Hippocampal formation (tissue), 2 donors: ENCODE measurements at places on chromosomes 5 and 9.

DNA sequence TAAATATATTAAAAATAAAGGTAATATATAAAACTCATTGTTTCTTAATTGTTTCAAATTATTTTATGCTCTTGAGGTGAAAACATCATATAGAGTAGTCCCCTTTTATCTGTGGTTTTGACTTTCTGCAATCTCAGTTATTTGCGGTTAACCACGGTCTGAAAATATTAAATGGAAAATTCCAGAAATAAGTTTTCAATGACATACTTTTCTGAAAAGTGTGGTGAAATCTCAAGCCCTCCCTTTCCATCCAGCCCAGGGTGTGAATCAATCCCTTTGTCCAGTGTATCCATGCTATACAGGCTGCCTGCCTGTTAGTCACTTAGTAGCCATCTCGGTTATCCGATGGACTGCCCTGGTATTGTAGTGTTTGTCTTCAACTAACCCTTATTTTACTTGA lies 546.7 kb upstream of the DMAC1 start:
- no peak for DNase-seq

DNA sequence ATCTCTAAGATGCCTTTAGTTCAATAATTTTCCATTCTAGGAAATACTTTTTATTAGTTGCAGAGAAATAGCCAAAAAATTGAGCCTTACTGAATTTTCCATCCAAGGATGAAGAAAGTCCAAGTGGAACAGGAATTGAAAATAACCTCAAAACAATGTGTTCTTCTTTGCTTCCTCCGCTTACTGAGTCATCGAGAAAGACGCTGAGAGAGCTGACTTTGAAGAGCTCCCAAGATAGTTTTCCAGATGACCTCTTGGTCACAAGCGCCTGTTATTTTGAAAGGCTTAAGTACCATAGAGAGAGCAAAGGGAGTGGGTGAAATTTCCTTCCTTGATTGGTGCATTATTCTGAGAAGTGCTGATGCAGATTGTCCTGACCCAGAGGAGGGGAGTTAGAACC lies 253.5 kb upstream of the ATP10B start:
- DNase-seq: peak; percentile 34

GRCh38 chr9:33044677-33045282 lies 19.7 kb downstream of the DNAJA1 start:
- DNase-seq: peak; percentile 3

- no peak for DNase-seq
These were observed 437.0 kb downstream of the PIK3R1 start for GRCh38 chr5:68652534-68652965.

GRCh38 chr5:151451626-151452520 lies 4.5 kb downstream of the SLC36A1 start:
- no peak for DNase-seq

DNA sequence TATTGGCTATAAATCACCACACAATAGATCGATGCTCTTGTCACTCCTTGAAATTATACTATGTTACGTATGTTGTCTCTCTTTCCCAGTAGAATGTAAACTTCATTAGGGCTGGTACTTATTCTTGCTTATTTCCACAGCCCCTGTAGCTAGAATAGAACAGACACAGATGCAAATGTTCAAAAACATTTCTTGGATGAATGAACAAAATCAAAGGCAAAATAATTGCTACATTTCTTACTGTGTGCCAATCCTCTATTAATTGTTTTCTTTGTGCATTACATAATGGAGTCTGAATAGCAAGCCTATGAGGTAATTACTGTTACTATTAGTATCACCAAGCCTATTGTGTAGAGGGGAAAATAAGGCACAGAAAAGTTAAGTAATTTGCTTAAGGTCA lies 725 bp upstream of the OR13C2 start:
- no peak for DNase-seq

DNA sequence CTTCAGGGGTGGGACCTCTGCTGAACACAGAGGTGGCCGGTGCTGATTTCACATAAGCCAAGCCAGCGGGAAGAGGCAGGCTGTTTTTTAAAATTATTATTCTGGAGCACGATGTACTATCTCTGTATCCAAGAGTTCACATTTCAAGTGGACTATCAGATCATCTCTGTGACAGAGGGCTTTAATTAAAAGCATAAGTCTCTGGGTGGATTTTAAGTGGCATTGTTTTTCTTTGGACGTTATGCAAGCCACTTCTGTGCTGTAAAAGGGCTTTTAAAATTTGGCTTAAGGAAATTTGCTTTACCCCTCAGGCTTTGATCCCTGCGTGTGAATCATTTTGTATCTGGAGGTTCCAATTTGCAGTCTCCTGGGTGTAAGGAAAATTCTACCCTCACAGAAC lies 124.7 kb downstream of the PALM2AKAP2 start:
- no peak for DNase-seq

- no peak for DNase-seq
These were observed 32.5 kb downstream of the COL27A1 start for GRCh38 chr9:114187827-114188226.

GRCh38 chr9:68847765-68848164 lies 142.7 kb downstream of the PIP5K1B start:
- DNase-seq: no peak

GRCh38 chr9:91664663-91665062 lies 241.0 kb upstream of the NFIL3 start:
- DNase-seq: no peak

GRCh38 chr5:44495280-44495679 lies 106.1 kb upstream of the FGF10 start:
- no peak for DNase-seq

- DNase-seq: no peak
These were observed 57.7 kb downstream of the PDE6A start for GRCh38 chr5:149886692-149887470.

DNA sequence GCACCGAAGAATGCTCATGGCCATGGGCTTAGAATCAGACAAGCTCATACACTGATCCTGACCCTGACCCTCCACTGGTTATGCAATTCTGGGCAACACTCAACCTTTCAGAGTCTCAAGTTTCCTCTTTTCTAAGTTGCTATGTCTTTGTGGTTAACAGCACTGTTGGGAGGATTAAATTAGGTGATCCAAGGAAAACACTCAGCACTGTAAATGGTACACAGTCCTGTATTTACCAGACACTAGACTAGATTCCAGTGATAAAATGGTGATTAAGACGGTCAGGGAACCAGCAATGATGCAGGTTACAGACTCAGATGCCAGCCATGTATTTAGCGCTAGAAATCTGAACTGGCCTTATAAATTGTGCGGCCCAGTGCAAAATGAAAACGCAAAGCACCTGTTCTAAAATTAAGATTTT lies 8.1 kb downstream of the ARL15 start:
- no peak for DNase-seq

GRCh38 chr5:113020461-113021273 lies 44.1 kb downstream of the DCP2 start:
- no peak for DNase-seq

GRCh38 chr9:107696302-107696701 lies 206.7 kb upstream of the KLF4 start:
- DNase-seq: no peak

DNA sequence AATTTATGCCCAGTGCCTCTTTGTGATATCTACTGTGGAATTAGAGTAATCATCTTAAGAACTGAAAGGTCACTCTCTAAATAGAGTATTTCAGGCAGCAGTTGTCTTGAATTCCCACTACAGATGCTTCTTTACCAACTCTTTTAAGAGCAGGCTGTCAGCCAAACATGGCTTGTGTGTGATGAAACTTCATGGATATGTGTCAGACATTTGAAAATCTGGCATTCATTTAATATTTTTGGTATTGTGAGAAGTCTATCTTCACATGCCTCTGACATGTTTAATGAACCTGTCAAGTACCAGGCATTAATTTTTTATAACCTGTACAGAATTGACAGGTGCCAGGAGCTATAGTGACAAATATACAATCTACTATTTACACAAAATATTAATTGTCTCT lies 318.6 kb downstream of the CDH9 start:
- DNase-seq: no peak

- no peak for DNase-seq
These were observed 36.5 kb upstream of the CD180 start for GRCh38 chr5:67233075-67233474.

- no peak for DNase-seq
These were observed 444.7 kb downstream of the MED10 start for GRCh38 chr5:5933651-5934050.

DNA sequence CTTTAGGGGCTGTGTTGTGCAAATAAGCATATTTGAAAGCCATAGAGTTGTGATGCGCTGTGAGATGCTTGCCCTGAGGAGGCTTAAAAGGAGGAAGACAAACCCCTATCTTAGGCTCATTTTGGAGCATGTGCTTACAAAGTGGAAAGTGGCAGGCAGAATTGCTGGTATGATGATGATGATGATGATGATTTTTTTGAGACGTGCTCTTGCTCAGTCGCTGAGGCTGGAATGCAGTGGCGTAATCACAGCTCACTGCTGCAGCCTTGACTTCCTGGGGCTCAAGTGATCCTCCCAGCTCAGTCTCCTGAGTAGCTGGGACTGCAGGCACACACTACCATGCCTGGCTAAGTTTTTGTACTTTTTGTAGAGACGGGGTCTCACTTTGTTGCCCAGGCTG lies 1.7 kb downstream of the CNOT8 start:
- no peak for DNase-seq

- DNase-seq: no peak
These were observed 4.2 kb downstream of the NR5A1 start for GRCh38 chr9:124502711-124503702.

DNA sequence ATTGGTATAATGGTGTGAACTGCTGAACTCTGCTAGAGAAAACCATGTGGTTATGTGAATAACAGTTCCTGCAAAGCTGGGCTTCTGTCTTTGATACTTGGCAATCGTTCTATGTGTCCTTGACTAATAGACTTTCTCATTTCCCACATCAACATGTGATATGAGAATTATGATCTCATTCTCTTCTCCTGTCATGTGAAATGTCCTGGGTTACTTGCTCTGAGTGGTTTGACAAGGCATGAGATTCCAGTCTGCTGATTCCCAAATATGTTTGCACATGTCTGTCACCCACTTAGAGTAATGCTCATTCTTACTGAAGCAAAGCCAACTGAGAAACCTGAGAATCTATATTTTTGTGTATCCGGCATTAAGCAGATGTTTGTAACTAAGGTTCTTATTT lies 141.2 kb downstream of the PARP8 start:
- DNase-seq: no peak

DNA sequence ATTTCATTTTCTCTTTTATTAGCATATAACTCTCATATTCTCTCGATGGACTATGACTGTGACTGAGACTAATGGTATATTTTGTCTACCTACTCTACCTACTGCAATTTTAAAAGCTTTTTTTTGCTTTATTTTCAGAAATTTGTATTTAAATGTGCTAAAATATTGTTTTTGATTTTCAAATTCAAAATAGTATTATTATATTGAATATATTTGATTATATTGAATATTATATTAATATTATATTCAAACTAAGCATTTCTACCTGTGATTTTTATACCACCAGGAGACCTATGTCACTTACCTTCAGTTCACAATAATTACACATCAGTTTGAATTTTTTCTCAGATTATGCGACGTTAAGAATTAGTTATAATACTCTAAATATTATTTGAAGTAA lies 700.5 kb upstream of the RGMB start:
- no peak for DNase-seq

GRCh38 chr9:113619491-113620376 lies 156.2 kb downstream of the RGS3 start:
- DNase-seq: no peak

GRCh38 chr5:40503439-40503838 lies 176.3 kb upstream of the PTGER4 start:
- DNase-seq: no peak

DNA sequence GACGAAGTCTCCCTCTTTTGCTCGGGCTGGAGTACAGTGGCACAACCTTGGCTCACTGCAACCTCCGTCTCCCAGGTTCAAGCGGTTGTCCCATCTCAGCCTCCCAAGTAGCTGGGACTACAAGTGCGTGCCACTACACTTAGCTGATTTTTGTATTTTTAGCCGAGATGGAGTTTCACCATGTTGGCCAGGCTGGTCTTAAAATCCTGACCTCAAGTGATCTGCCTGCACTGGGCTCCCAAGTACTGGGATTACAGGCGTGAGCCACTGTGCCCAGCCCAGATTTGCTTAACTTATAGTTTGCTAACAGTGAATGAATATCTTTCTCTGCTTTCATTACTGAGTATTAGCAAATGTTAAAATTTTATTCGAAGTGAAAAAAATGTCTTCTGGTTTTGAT lies 84.3 kb downstream of the VPS13A start:
- no peak for DNase-seq

- no peak for DNase-seq
These were observed 70.7 kb downstream of the CETN3 start for GRCh38 chr5:90338712-90339372.

DNA sequence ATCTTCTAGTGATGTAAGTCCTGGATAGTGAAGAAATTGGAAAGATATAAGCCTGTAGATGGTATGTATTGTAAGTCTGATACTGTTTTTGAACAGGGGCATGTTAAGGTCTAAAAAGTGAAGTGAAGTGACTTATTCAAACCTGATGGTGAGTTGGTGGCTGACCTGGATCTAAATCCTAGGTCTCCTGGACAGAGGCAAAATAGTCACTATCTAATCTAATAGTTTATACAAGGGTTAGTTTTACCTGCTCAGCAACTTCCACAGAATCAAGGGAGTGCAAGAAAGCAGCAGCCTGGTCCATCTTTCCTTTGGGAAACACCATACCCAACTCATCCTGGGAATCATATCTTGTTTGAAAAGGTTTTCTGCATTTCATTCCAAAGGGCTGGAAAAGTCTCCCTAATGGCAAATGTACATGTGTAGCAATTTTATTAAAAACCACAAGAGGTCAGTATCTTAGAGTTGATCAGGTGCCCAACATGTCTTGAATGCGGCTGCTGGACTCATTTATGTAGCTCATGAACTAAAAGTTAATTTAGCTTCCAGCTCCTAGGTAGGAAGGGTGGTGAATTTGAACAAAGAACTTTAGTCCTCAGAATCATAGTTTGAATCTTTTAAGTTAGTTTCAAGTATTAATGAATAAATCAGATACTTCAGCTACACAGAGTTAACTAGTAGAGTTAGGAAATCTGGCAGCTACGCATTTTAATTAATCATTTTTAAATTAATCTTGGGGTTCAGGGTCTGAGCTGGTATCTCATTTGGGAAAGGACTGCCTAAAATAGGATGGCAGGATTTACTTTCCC lies 26.0 kb downstream of the SKP2 start:
- no peak for DNase-seq
